Activated T-cell treated with anti-CD3 and anti-CD28 coated beads, Interleukin-2, amount 50 U/mL, for 4 hours (primary cell): ENCODE measurements at places on chromosomes 2 and 18.
A peak's percentile ranks its signal among the peaks of the same experiment; 100 is the strongest.

DNA sequence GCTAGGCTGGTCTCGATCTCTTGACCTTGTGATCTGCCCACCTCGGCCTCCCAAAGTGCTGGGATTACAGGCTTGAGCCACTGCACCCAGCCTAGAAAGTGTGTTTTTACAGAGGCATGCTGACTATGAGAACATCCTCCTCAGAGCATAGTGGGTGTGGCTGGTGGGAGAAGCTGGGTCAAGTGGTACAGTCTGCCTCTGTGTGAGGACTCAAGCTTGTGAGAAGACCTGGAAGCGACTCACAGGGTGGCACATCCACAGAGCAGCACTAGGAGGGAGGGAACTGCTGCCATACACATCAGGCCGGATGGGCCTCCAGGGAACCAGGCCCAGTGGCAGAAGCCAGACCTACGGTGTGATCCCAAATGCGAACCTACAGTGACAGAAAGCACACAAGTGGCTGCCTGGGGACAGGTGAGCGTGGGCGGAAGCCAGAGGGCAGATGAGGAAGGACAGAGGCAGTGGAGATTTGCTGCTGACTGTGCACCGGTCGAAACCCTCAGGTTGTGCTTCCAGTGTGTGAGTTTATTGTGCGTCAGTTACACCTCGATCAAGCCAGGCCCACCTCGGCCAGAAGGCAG is 8.9 kb downstream of the ARHGEF4 start:
- DNase-seq: no peak

GRCh38 chr2:19358242-19359020 is at the start of gene OSR1:
Gene OSR1, minus strand, starts transcription at chr2:19358623. Its CDS starts 4,818 bp downstream, at chr2:19353805.
- DNase-seq: no peak

GRCh38 chr2:53672881-53673522 is 94.6 kb upstream of the CHAC2 start:
- no peak for DNase-seq

GRCh38 chr18:25544546-25545287 is 192.8 kb upstream of the ZNF521 start:
- DNase-seq: no peak

- DNase-seq: no peak
Observed at GRCh38 chr2:111044066-111044465, 76.6 kb upstream of the BCL2L11 start.

- DNase-seq: no peak
Observed at GRCh38 chr18:67509741-67510391, 6.7 kb downstream of the DSEL start.

GRCh38 chr2:150889141-150889540 is 372.5 kb downstream of the RBM43 start:
- no peak for DNase-seq

DNA sequence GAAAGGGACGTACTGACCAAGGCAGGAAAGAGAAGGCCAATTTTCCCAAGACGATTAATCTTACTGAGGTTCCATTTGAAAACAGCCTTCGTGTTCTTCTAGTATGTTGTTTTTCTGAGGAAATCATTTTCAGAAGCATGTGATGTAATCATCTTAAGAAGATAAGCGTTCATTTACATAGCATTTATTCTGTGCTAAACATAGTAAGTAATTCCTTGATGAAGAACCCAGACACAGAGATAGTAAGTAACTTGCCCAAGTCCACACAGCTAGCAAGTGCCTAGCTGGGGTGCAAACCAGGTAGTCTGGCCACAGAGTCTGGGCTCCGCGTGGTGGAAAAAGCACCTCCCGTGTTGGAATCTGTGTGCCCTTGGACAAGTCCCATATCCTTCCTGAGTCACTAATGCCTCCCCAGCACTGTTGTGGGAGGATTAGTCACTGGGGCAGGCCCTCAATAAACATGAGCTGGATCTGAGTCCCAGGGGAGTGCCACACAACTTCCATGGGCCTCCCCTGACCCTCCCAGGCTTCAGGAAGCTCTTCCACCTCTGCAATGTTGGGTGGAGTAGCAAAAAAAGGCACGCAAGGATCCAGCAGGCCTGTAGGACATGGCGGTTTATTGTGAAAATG is 26.9 kb upstream of the ASAP2 start:
- DNase-seq: no peak

- no peak for DNase-seq
Observed at GRCh38 chr2:215314896-215315295, 3.0 kb downstream of the ATIC start.

DNA sequence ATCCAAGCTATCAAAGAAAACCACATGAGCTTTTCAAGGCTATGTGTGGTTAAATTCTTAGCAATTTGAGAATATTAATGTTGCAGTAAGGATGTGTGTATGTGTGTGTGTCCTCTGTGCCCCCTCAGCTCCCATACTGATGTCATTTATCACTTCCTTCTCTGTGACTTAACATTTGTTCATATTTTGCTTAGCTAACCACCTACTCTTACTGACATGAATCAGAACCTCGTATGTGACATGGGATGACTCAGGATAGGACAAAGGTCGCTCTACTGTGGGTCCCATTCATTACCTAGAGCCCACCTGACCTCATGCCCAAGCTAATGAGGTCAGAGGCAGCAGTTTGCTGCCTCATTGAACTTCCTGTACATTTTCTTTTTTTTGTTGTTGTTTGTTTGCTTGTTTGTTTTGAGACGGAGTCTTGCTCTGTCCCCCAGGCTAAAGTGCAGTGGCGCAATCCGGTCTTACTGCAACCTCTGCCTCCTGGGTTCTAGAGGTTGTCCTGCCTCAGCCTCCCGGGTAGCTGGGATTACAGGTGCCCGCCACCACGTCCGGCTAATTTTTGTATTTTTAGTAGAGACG is 36.3 kb downstream of the MOGAT1 start:
- DNase-seq: no peak

DNA sequence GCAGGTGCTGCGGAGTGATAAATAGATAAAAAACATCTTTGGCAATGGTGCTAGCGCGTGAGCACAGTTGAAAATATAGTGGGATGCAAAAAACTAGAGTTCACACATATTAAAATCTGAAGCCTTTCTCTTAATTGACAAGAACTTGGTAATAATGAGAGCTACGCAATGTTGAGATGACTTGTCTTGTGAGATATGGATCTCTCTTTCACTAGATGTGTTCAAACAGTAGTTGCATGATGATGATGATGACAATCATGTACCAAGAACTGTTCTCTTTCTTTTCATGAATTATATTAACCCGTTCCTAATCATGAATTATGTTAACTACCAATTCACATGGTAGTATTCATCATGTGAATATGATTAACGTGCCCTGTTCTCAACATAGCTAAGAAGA is 81.1 kb downstream of the DYNAP start:
- no peak for DNase-seq

DNA sequence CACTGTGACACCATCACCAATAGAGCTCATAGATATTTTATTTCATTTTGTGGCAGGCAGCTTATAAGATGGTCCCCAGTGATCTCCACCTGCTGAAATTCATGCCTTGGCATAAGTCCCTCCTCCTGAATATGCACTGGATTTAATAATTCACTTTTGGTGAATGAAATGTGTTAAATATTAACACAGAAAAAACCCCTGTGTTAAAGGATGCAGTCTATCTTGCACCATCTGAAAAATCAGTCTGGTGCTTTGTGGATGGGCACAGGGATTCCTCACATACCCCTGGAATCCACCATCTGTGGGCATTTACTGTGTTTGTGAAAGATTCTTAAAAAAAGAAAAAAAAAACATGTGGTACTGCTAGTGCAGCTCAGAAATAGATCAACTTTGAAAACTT is 26.1 kb upstream of the WIPF1 start:
- DNase-seq: no peak

- no peak for DNase-seq
Observed at GRCh38 chr2:164662868-164663631, 41.8 kb upstream of the GRB14 start.

GRCh38 chr2:158726911-158727592 is 68.1 kb upstream of the DAPL1 start:
- DNase-seq: no peak

DNA sequence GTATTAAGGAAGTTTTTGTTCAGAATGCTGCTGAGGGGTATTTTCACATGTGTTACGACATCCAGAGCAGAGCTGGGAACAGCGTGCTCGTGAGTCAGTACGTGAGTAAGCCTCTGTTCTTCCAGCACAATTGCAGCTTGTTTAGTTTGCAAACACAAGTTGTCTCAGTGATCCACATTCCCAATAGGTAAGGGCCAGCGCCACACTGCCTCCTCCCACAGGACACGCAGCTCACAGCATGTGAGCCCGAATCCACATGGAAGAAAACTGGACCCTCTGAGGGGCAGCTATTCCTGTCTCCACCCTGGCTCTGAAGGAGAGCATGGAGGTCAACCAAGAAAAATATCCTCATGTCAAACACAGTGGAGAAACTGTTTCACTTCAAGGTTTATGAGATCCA is 173.9 kb upstream of the PID1 start:
- no peak for DNase-seq

DNA sequence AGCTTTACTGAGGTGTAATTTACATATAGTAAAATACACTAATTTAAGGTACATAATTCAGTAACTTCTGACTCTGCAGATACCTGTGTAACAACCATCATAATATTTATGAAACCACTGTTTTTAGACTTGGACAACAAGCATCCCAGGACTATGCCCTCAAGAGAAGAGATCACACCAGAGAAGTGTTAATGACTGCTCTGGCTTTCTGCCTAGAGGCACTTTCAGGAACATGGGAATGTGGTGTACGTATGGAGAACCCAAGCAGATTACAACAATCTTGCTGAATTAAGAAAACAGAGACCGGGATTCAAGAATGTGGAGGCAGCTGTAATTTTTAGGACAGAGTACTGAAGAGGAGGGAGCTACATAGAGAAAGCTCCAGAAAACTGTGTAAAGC is 475.2 kb downstream of the LPIN1 start:
- DNase-seq: no peak

DNA sequence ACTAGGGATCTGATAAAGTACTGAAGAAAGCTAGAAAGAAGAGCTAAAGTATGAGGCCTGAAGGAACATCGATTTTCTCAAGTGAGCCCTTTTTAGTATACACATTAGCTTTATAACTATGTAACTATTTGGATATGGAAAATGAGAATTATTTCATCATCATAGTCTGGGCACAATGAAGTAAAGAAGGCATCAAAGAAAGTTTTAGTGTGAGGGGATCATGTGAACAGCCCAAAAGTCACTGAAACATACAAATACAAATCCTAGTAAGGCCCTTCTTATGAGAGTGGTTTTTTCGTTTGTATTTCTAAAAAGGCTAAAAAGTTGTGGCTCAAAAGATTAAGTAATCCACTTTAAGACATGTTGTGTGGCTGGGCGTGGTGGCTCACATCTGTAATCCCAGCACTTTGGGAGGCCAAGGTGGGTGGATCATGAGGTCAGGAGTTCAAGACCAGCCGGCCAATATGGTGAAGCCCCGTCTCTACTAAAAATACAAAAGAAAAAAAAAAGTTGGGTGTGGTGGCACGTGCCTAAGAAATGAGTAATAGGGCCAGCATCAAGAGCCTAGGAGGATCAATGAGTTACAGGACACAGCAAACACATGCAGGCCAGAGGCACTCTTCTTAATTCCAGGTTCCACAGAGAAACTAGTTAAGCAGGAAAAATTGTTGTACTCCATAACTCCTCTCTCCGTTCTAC is 61.9 kb downstream of the PUM2 start:
- no peak for DNase-seq

GRCh38 chr2:44635725-44636124 is 274.0 kb downstream of the CAMKMT start:
- no peak for DNase-seq

DNA sequence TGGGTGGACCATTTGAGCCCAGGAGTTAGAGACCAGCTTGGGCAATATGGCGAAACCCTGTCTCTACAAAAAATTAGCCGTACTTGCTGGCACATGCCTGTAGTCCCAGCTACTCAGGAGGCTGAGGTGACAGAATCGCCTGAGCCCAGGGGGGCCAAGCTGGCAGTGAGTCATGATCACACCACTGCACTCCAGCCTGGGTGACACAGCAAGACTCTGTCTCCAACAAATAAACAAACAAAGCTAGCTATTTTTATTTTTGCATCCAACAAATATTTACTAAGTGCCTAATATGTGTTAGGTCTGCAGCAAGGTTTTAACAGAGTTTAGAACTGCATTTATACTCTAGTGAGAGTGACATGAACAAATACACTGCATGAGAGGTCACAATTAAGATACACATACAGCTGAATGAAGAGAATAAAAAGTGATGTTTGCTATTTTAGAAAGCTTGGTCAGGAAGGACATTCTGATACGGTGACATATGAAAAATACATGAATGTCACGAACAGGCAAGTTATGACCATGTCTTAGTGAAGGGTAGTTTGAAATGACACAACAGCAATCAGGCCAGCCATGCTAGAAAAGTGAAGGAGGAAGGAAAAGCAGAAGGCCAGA is 83.2 kb upstream of the FRZB start:
- DNase-seq: no peak

- DNase-seq: no peak
Observed at GRCh38 chr2:202102425-202103000, 29.5 kb downstream of the KIAA2012 start.

GRCh38 chr2:190534310-190535120 is at the start of gene NEMP2:
Gene NEMP2, minus strand, starts transcription at chr2:190534722. Its CDS starts 67 bp downstream, at chr2:190534655.
- DNase-seq: peak; percentile 77

DNA sequence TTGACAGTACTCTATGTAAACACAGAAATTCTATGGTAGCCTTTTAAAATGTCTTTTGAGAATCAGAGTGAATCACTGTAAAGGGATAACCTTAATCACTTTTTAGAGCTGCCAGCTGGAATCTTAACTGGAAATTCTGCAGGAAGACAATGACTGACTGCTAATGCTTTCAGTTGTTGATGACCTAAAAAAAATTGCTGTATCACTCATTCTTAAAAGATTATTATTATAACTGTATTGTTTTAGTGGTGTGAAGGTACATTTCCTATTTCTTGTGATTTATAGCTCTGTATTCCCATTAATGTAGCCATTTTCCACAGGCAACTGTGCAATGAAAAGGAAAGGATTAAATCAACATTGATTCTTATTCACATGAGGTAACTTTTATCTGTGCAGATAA is 260.5 kb downstream of the CALCRL start:
- no peak for DNase-seq

DNA sequence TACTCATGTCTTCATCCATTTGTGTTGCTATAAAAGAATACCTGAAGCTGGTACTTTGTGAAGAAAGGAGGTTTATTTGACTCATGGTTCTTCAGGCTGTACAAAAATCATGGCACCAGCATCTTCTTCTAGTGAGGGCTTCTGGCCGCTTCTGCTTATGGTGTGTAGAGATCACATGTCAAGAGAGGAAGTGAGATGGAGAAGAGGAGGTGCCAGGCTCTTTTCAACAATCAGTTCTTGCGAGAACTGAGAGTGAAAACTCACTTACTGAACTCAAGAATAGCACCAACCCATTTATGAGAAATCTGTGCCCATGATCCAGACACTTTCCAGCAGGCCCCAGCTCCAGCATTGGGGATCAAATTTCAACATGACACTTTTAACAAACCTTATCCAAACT is 30.0 kb upstream of the BARD1 start:
- DNase-seq: no peak

GRCh38 chr2:14492920-14493503 is 139.5 kb upstream of the LRATD1 start:
- DNase-seq: no peak

GRCh38 chr2:60858897-60859311 is 22.5 kb upstream of the REL start:
- DNase-seq: no peak

- no peak for DNase-seq
Observed at GRCh38 chr2:101402630-101403029, 15.3 kb upstream of the CREG2 start.
